ENCODE measurements at places on chromosomes 7 and 10.

DNA sequence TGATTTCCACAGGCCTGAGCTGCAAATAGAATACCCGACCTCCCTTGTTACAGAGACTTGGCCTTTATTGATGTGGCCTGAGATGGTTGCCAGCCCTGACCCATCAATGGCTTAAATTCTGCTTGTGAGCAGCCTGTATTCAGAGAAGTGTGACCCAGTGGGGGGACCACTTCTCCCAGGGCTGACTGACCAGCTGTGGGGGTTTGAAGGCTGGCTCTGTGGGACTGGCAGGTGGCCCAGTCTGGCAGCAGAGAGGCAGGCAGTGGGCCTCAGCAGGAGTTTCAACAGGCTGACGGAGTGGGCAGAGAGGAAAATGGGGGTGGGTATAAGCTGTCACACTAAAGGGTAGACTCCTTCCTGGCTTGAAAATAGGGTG is 12.2 kb upstream of the PPIF start:
- DNase-seq = no peak

- no peak for DNase-seq
Observed at GRCh38 chr7:101998029-101998905, 180.8 kb downstream of the CUX1 start.

- DNase-seq = no peak
Observed at GRCh38 chr7:47510192-47510591, 71.7 kb downstream of the TNS3 start.

GRCh38 chr10:31549896-31550295 is 230.9 kb downstream of the ZEB1 start:
- no peak for DNase-seq

- DNase-seq = no peak
Observed at GRCh38 chr7:14637968-14638367, 264.6 kb downstream of the DGKB start.

DNA sequence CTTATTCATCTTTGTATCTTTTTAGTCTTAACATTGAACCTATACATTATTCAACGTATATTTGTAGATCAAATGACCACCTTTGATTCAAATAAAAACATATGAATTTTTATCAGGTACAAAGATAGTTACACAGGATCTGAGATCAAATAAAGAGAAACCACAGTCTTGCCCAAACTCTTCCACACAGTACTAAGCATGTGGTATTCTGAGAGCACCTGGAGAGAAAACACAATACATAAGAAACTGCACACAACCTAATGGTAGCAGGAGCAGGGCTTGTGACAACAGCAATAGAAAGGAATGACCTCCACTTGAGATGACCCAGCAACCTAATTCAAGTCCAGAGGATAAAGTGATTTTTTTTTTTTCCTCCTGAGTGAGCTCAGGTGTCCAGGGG is 6.5 kb upstream of the WASL start:
- DNase-seq = no peak

GRCh38 chr10:124369986-124370385 is 48.7 kb downstream of the OAT start:
- no peak for DNase-seq

DNA sequence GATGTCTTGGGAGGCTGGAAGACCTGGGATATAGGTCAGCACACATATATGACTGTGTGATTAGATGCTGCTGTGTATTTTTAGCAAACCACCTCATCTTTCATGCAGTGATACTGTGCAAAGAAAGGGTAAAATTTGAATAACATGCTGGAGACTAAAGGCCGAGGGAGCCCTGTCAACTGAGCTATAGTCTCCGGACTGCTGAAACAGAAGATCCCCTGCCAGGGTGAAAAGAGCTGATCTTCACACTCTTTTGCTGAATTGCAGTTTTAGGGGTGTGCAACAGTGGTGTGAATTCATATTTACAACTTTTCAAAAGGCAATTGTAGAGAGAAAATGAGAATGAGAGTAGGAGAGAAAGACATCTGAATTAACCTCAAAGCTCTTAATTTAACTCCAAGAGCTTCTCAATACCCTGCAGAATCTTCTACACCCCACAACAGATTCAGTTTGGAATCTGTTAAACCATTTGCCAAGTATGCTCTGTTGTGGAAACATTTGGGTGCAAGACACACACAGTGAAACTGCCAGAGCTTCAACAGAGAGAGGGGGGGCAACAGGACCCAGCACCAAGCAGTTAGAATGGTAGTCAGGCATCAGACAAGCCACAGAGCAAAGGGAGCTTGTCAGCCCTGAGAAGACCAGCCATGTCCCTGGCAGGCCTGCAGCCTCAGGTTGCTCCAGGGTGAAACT is 190.1 kb upstream of the STK17A start:
- DNase-seq = no peak

- no peak for DNase-seq
Observed at GRCh38 chr10:76408646-76409045, 977.2 kb downstream of the LRMDA start.

DNA sequence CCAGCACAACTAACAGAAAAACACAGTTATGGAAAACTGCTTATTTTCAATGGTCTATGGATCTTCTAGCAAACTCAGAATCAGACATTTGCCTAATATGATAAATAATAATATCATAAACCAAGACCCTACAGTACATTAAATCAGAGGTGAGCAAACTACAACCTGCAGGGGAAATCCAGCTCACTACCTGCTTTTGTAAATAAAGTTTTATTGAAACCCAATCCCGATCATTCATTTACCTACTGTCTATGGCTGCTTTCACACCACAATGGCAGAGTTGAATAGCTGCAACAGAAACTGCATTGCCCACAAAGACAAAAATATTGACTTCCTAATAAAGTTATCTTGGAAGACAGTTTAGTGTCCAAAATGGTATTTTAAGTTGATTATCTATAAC is 108.5 kb downstream of the ELAPOR2 start:
- no peak for DNase-seq

DNA sequence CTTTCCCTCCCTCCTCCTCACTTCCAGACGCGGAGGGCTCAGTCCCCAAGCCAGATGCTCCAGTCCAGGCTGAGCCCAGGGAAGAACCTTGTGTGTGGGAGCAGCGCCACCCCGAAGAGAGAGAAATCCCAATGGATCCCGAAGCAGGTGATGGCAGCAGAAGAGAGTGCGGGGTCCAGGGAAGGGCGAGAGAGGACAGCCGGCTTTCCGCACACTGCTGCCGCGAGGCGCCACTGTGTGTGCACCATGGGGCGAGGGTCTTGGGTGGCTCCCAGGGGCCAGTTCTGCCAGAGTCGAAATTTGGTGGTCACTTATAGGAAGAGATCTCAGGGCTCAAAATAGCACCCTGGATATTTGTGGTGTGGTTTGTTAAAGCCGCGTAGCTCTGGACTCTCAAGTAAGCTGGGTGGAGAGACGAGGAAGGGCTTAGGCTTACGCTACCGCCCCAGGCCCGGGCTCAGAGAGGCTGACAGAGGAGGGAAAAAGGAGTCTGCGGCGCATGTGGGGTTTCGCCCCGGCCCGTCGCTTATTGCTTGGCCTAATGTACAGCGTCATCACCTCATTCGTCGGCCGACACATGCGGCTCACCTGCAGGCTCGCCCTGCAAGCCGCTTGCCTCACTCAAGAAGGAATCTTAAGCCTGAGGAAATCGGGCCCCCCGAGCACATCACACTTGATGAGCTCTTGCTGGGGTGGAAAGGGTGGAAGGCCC is 12.1 kb downstream of the ZNF282 start:
- DNase-seq = no peak

GRCh38 chr10:122845783-122846332 is at the start of gene CUZD1:
CUZD1 (minus strand) TSS chr10:122845857; CDS start chr10:122845843, 14 bp downstream.
- no peak for DNase-seq

- DNase-seq = no peak
Observed at GRCh38 chr7:151834271-151835035, 42.5 kb downstream of the PRKAG2 start.

DNA sequence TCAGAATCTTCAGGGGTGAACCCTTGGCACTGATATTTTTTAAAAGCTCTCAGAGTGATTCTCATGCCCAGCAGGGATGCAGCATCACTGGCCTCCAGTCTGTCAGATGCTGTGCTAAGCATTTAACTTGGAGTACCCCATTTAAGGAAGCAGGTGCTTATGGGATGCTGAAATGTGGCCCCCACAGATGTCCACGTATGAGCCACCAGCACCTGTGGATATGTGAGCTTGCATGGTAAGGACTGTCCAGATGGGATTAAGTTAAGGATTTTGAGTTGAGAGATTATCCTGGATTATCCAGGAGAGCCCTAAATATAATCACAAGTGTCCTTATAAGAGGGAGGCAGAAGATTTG is 17.7 kb downstream of the CHST3 start:
- DNase-seq = no peak

DNA sequence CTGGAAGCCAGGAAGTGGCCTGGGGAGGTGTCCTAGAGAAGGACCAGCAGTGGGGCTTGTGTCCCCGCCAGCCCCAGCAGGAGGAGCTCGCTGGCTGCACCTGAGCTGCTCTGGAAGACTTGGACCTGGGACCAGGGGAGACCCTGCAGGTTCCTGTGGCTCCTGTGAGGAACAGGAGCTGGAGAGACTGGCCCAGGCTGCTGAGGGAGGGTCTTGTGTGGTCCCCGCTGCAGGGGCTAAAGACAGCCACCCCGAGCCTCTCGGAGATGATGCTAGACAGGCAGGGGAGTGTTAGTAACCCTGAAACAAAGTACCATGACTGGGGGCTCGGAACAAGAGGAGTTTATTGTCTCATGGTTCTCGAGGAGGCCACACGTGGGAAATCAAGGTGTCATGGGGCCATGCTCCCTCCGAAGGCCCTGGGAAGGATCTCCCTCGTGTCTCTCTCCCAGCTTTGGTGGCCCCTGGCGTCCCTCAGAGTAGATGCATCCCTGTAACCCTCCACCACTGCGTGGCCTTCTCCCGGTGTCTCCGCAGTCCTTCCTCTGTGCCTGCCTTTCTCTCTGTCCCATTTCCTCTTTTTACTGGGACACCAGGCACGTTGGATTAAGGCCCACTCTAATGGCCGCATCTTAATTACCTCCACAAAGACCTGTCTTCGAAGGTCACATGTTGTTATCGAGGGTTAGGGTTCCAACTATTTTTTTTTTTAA is 348.4 kb downstream of the GLRX3 start:
- no peak for DNase-seq

- DNase-seq = no peak
Observed at GRCh38 chr10:54900584-54900983, 99.6 kb upstream of the PCDH15 start.

DNA sequence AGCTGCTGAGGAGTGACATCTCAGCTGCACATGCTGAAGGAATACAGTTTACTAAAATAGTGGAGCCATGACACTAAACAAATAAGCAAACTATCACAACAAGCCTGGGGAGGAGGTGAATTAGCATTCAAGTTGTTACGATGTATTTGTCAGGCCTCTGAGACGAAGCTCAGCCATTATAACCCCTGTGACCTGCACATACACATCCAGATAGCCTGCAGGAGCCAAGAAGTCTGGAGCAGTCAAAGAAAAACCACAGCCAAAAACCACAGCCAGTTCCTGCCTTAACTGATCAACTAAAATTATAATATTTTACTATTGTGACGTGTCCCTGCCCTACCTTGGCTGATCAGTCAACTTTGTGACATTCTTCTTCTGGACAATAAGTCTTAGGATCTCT is 68.6 kb downstream of the NSUN6 start:
- no peak for DNase-seq

DNA sequence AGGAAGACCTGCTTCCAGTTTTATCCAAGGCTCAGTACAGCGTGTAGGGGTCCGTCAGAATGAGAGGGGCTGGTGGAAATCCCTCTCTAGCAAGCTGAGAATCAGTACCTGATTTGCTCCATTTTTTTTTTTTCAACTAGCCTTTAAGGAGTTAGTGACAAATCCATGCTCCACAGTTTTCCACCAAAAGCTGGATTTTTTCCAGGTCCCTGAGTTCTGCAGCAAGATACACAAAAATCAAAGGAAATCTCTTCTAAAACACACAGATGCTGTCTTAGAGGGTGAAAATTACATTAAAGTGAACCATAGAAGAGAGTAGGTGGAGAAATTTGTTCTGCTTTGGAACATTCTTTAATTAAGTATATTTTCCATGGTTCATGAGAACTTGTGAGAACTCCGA is 30.4 kb downstream of the MDFIC start:
- DNase-seq = no peak

GRCh38 chr7:151058781-151059366 is 515 bp upstream of the SLC4A2 start:
- DNase-seq = no peak

- DNase-seq = no peak
Observed at GRCh38 chr7:83469491-83469890, 179.4 kb downstream of the SEMA3E start.

DNA sequence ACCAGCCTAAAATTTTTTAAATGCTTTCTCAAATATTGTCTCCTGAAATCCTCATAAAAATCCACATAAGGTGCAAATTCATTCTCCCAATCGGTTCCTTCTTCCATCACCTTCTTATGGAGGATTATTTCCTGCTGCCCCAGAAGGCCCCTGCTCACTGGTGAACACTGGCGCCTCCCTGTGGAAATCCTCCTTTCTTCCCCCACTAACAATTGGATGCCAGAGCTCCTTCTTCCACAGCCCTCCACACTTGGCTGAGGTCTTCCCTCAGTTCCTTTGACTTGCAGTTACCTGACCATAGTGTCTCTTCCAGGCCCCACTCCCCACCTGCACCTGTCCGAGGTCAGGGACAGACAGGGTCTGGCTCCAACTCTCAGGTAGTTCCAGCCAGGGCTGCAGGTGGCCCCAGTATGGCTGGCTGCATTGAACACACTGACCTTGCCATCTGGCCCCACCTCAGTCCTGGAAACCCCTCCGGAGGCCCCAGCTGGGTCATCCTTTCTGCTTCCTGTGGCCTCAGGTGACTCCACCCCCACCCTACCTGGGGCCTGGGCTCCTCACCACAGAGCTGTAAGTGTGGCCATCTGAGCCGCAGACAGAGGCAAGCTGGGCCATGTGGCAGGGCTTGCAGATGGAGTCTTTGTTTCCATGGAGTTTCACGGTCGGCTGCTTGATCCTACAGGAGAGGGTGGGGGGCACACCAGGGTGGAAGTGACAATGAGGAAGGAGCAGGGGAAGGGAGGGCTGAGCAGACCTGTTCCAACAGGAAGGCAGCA is 18.4 kb downstream of the SPOCK2 start:
- no peak for DNase-seq

- DNase-seq = no peak
Observed at GRCh38 chr7:48741545-48741944, 182.8 kb upstream of the CDC14C start.

- no peak for DNase-seq
Observed at GRCh38 chr10:36026656-36027390, 384.7 kb upstream of the FZD8 start.

DNA sequence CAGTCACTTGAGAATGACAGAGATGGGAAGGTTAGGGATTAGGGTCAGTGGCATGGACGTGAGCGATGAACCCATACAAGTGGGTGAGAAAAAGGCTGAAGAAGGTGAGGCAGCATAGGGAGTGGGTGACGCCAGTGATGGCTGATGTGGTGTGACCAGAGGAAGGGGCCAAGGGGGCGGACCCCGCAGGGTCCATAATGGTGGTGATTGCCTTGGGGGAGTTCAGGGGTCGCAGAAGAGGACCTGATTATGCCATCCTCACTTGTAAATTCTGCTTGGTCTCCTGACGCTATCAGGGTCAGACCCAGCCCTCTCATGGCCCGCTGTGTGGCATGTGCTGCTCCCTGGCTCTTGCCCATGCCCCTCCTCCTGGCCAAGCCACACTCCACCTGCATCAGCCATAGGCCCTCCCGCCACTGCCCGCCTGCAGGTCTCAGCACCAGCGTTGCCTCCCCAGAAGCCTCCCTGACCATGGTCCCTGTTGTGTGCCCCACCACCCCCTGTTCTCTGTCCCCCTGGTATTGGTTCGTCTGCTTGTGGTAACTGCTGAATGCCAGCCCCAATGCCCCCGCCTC is 235.7 kb downstream of the EBF3 start:
- no peak for DNase-seq
